Vagina (tissue), 2 donors: ENCODE measurements at places on chromosomes 1 and 21. TPM values are rescaled to one million over a fixed set of nuclear protein-coding genes. Genes with fewer than 3 reads are reported as not detected.

GRCh38 chr1:225678545-225678944, 25.6 kb upstream of the ENAH start:
- no peak for DNase-seq

GRCh38 chr1:234774971-234775370, 165.0 kb upstream of the IRF2BP2 start:
- DNase-seq = no peak

DNA sequence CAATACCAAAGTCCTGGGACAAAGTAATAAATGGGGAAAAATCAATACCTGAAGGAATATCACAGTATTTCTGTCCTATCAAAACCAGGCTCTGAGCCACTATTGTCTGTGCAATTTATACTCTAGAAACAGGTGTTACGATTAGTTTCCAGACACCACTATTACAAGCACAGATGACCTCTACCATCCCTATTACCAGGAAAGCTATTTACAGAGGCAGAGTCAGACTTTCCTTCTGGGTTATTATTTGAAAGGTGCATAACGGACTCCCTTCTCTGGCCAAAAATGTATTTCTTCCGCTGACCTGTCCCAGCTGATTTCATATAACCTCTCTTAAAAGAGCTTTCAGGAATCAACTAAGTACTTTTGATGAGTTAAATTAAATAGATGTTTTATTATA, 154.6 kb upstream of the LRRC7 start:
- no peak for DNase-seq

DNA sequence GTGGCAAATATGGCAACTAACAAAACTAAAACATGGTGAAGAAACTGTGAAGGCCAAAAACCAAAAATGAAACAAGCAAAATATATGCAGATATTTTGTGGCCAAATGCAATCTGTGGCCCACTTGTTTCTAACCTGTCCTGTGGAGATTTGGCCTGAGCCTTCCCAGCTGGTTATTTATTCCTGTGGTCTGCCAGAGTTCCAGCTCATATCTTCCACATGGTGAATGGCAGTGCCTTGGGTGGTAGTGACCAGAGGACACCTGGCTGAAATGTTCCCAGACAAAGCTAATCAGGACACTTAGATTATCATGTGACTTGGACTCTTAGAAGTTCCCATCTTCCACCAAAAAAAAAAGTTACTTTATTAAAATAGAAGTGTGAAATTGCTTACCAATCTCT, 39.7 kb downstream of the RNASEL start:
- no peak for DNase-seq

GRCh38 chr1:160076295-160076694, 5.0 kb upstream of the KCNJ9 start:
- DNase-seq = no peak

DNA sequence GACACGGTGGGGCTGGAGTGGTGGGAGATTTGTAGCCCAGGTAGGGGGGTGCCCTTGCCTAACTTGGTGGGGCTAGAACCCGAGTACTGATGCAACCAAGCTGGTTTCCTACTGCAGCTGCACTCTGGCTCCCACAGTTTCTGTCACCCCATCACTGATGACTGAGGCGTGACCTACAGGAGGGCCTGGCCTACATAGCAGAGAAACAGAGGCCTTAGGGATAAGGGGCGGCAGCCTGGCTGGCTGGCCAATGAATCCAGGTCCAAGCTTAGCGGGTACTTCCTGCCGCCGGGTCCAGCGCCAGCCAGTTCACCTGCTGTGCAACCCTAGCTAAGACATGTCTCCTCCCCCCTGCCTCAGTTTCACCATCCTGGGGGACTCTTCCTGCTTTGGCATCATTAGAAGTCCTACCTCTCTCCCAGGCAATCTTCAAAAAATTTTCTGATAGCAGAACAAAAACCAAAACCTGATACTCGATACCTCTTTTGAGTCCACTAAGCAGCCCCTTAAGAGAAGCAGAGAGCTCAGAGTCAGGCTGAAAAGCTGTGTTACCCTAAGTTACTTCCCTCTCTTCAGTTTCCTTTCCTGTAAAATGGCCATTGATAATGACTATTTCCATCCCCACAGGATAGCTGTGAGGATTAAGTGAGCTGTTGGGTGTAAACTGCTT, 27.3 kb upstream of the RNF19B start:
- DNase-seq = no peak

Gene USH2A
- under 0.01 TPM for total RNA-seq

Gene KRTAP21-2
- total RNA-seq = not detected

Gene MIXL1
- total RNA-seq = not detected
